ENCODE measurements at places on chromosomes 6 and 20.

DNA sequence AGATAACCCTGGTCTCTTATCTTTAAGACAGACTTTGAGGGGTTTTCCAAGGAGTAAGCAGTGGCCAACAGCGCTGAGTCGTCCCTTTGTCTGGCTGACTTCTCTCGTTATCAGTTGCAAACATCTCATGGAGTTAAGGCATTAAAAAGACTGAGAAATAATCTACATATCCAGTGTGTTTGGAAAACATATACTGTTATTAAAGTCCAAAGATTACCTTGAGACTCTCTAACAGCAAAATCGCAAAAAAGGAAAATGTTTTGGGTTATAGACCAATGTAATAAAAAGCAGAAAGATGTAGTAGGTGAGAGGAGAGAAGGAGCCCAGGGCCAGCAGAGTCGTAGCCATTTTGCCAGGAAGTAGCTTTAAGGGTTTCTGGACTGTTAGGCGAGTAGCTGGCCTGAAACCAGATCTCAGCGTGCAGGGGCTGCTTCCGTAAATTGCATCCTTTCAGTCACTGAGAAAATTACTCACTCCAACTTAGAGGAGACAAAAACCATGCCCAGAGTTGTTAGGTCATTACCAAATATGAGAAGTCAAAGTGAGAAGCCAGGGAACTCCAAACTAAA, 24.6 kb downstream of the MYLK4 start:
- DNase-seq = no peak

DNA sequence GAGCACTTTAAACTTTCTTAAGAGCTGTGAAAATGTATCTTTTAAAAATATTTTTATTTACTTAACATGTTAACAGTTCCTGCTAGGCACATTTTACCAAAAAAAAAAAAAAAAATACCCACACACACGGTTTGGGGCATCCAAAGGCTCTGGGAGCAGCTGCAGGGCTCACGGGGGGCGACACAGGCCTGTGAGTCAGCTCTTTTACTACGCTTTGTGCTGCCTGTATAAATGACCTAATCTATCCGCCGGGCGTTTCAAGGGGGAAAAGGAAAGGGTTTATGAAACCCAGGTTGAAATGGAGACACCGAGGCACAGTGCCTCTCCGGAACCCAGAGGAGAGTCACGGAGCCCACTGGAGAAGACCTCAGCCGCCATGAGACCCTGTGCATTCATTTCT, 40.4 kb downstream of the DLL1 start:
- DNase-seq = no peak

DNA sequence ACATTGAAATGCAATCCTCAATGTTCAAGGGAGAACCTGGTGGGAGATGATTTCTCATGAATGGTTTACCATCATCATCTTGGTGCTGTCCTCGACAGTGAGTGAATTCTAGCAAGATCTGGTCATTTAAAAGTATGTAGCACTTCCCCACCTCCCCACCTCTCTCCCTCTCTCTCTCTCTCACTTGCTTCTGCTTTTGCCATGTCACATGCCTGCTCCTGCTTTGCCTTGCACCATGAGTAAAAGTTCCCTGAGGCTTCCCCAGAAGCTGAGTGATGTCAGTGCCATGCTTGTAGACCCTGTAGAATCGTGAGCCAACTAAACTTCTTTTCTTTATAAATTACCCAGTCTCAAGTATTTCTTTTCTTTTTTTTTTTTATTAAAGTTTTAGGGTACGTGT, 60.5 kb downstream of the DST start:
- DNase-seq = no peak

- no peak for DNase-seq
These were observed 89.2 kb downstream of the CD164 start for GRCh38 chr6:109292983-109293586.

GRCh38 chr20:18986895-18987580, 173.5 kb downstream of the SCP2D1 start:
- no peak for DNase-seq

All from NCI-H2227 treated with DMSO at 0.1 percent for 48 hours (cell line).